Fibroblast of lung (primary cell): ENCODE measurements at places on chromosomes 3 and 15. TPM values are rescaled to one million over a fixed set of nuclear protein-coding genes. Genes with fewer than 3 reads are reported as not detected.

Gene SAMD7
- total RNA-seq, result not detected in 2 replicates

Gene PLA2G4F
- total RNA-seq, result not detected in 2 replicates

Gene CCDC191
- 1.8 and 3.3 TPM in 2 replicates for total RNA-seq

Gene TIMP4
- total RNA-seq, result 9.8 and 12.6 TPM in 2 replicates

Gene ACY1
- 36.0 and 40.3 TPM in 2 replicates for total RNA-seq

Gene TMEM39A
- total RNA-seq, result 56.8 and 59.0 TPM in 2 replicates

- DNase-seq, result no peak
Measured at GRCh38 chr15:45873781-45874180, 239.0 kb downstream of the SQOR start.

DNA sequence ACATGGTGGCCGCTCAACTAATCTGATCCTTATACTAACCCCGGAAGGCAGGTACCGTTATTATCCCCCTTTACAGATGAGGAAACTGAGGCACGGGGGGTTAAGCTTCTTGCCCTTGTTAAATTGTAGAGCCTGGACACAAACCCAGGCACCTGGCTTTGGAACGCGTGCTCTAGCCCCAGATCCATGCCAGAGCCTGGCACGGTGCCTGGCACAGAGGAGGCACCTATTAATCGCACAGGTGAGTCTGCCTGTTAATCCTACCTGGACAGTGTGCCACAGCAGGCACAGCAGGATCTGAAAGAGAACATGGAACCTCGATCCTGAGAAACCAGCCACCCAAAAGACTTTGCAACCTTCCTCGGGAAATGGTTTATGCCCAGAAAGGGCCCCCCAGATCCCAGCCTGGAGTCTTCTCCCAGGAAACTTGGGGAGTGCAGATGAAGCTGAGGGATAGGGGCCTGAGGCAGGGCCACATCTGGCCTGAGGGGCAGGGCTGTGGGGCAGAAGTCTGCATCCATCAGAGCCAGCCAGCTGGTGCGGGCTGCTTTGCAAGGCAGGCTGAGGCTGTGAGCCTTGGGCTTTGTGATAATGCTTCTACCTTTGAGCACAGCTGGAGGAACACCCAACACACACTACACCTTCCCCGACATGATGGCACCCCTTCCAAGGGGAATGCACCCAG, 55.3 kb upstream of the SLC6A1 start:
- no peak for DNase-seq

GRCh38 chr3:78086150-78086549, 1046.3 kb downstream of the ROBO2 start:
- DNase-seq, result no peak

DNA sequence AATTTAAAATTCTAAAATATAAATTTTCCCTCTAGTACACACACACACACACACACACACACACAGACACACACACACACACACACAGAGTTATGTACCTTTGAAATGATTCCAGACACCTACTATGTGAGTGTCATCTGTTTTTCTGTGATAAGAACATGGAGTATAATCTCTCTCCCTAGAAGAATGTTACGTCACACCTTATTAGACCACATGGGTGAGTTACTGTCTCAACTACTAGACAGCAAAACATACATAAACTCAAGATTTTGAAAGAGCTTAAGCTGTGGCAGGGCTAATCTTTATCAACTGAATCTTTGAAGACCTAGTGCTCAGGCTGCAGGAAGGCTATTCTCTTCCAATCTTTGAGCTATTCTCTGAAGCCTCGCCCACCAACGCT, 385.9 kb upstream of the BCHE start:
- DNase-seq, result no peak

DNA sequence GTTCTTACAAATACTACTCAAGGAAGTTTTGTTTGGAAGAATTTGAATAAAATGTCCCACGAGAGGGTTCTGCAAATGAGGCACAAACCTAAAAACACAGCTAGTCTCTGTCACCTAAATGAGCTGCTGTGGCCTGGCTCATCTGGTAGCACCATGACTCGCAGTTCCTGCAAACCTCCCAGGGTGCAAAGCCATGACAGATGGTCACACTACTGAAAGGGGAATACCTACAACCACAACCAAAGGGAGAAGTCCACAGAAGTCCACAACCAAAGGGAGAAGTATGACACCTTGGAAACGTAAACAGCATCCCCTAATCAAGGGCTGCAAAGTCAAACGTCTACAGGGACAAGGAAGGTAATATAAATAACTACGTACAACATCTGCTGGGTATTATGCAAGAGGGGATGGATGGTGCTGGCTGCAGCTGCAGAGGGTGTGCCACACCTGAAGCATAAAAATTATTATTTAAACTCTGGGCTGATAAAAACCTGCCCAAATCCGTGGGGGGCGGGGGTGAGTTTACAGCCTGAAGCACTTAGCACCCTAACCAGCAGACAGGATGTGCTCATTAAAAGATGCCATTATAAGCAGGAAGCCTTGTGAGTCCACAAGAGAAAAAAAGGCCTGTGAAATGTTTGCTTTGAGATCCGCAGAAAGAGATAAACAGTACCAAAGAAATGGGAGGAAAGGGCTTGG, 184.0 kb downstream of the MAGI1 start:
- no peak for DNase-seq

DNA sequence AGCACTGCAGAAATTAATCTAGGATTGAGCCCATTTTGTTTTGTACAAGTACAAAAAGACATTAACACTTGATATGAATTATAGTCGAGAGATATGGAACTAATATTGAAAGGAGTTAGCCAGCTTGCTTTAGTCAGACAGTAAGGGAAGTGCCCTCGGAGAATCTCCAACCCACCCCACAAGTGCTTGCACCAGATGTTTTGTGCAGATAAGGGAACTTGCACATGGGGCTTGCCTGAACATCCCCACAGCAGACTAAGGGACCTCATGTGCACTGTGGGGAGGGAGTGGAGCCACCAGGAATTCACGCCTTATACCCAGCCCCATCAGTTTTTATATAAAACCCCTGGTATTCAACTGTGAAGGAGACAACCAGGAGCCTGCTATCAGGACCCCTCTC, 122.3 kb downstream of the EFHB start:
- DNase-seq, result no peak

DNA sequence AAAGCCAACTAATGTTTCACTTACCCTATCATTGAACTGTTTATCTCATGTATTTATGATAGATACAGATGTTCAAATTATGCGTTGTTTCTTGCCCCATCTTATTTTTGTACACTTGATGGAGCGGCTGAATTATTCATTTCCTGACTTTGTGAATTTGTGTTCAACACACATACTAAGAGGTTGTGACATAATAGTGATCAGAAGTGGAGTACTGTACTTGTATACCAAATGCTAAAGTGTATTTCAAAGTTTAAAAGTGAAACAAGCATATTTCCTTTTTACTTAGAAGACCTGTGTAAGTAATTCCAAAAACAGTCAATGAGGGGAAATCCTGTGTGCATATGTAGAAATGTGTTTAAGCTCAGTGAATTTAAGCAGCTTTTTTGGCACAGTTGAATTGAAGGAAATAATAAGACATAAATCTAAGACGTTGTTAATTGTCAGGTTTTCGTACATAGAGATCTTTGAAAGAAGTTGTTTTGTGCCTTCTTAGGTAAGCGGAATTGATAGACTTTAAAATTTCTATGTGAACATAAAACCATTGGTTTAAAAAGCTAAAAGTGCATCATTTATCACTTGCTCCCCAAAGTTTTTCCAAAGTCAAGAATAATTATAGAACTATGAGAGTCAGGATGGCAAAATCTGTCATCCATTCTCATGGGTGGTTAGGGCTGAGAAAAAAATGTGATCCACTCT, 1.9 kb downstream of the NFKBIZ start:
- DNase-seq, result no peak

GRCh38 chr15:90642464-90643300, 74.5 kb upstream of the BLM start:
- no peak for DNase-seq

- no peak for DNase-seq
Measured at GRCh38 chr3:177591379-177591778, 394.1 kb upstream of the TBL1XR1 start.
